Bronchial smooth muscle cell (primary cell): ENCODE measurements at places on chromosomes 2 and 18. TPM values are rescaled to one million over a fixed set of nuclear protein-coding genes. Genes with fewer than 3 reads are reported as not detected.

SPR gene
- 27.9 and 31.2 TPM in 2 replicates for total RNA-seq

LTBP1 gene
- total RNA-seq = 715 and 836 TPM in 2 replicates

TUBA4B gene
- under 0.01 TPM in 1 of 2 replicates, not detected in the other for total RNA-seq

CNDP1 gene
- total RNA-seq = 0.16 TPM in 1 of 2 replicates, not detected in the other

FER1L5 gene
- 1.1 and 1.4 TPM in 2 replicates for total RNA-seq

MYL1 gene
- not detected in 2 replicates for total RNA-seq

KCNE4 gene
- total RNA-seq = 7.1 and 8.5 TPM in 2 replicates

EMILIN2 gene
- 26.8 and 28.8 TPM in 2 replicates for total RNA-seq

SH2D6 gene
- 0.17 and 0.63 TPM in 2 replicates for total RNA-seq

GATA6 gene
- total RNA-seq = 3.5 and 4.0 TPM in 2 replicates

SLC5A7 gene
- not detected in 2 replicates for total RNA-seq

STRN gene
- total RNA-seq = 10.1 and 11.7 TPM in 2 replicates

CD302 gene
- 3.9 and 4.3 TPM in 2 replicates for total RNA-seq

PPP1R1C gene
- total RNA-seq = 0.47 TPM in 1 of 2 replicates, not detected in the other

AQP12B gene
- not detected in 2 replicates for total RNA-seq

ALPP gene
- total RNA-seq = not detected in 2 replicates

KANSL1L gene
- total RNA-seq = 14.5 and 19.0 TPM in 2 replicates

RBFA gene
- 24.7 and 26.0 TPM in 2 replicates for total RNA-seq

AQP12A gene
- total RNA-seq = not detected in 2 replicates

REG1B gene
- total RNA-seq = not detected in 2 replicates

APCDD1 gene
- total RNA-seq = not detected in 2 replicates

MOCOS gene
- total RNA-seq = 2.2 and 4.3 TPM in 2 replicates

PUM2 gene
- 33.3 and 37.7 TPM in 2 replicates for total RNA-seq

SYT4 gene
- not detected in 2 replicates for total RNA-seq

UGT1A5 gene
- total RNA-seq = not detected in 2 replicates

APOB gene
- under 0.01 TPM in 1 of 2 replicates, not detected in the other for total RNA-seq

HRH4 gene
- under 0.01 TPM in 1 of 2 replicates, not detected in the other for total RNA-seq

KIF5C gene
- total RNA-seq = 0.16 and 0.26 TPM in 2 replicates

FAHD2A gene
- 22.2 and 22.7 TPM in 2 replicates for total RNA-seq

IL1RL2 gene
- total RNA-seq = 1.9 and 2.2 TPM in 2 replicates

CYP26B1 gene
- total RNA-seq = 0.52 TPM in 1 of 2 replicates, not detected in the other

DGUOK gene
- total RNA-seq = 21.6 and 35.6 TPM in 2 replicates

PLGLB2 gene
- 0.63 and 0.77 TPM in 2 replicates for total RNA-seq

IL1B gene
- total RNA-seq = 0.63 TPM in 1 of 2 replicates, not detected in the other

DTNA gene
- total RNA-seq = 12.6 and 19.1 TPM in 2 replicates

NCKAP5 gene
- 0.52 and 1.1 TPM in 2 replicates for total RNA-seq

C2orf78 gene
- total RNA-seq = not detected in 2 replicates

MARCHF4 gene
- total RNA-seq = under 0.01 and 0.32 TPM in 2 replicates

PIKFYVE gene
- 21.4 and 27.1 TPM in 2 replicates for total RNA-seq

VWC2L gene
- under 0.01 TPM in 1 of 2 replicates, not detected in the other for total RNA-seq

ZC3H15 gene
- total RNA-seq = 62.4 and 63.8 TPM in 2 replicates

POLE4 gene
- 19.8 and 30.1 TPM in 2 replicates for total RNA-seq

HOXD8 gene
- not detected in 2 replicates for total RNA-seq

DSC1 gene
- total RNA-seq = not detected in 2 replicates

CRYBA2 gene
- total RNA-seq = not detected in 2 replicates

RPRM gene
- 0.16 TPM in 1 of 2 replicates, not detected in the other for total RNA-seq

ITGA4 gene
- total RNA-seq = 46.3 and 84.8 TPM in 2 replicates

CASP10 gene
- total RNA-seq = 4.7 and 4.8 TPM in 2 replicates

SERPINB10 gene
- total RNA-seq = not detected in 2 replicates

CCDC88A gene
- 24.1 and 32.9 TPM in 2 replicates for total RNA-seq

CYP27C1 gene
- total RNA-seq = under 0.01 TPM in 1 of 2 replicates, not detected in the other

SLC8A1 gene
- total RNA-seq = 35.1 and 82.7 TPM in 2 replicates

DPP10 gene
- not detected in 2 replicates for total RNA-seq

DLGAP1 gene
- total RNA-seq = 0.32 and 0.34 TPM in 2 replicates

HOXD3 gene
- not detected in 2 replicates for total RNA-seq

NEDD4L gene
- 0.95 and 14.6 TPM in 2 replicates for total RNA-seq

EPHA4 gene
- 3.0 and 9.0 TPM in 2 replicates for total RNA-seq

CD226 gene
- 0.16 and 0.34 TPM in 2 replicates for total RNA-seq
